CMK (cell line): ENCODE measurements at places on chromosomes 12 and 14.

DNA sequence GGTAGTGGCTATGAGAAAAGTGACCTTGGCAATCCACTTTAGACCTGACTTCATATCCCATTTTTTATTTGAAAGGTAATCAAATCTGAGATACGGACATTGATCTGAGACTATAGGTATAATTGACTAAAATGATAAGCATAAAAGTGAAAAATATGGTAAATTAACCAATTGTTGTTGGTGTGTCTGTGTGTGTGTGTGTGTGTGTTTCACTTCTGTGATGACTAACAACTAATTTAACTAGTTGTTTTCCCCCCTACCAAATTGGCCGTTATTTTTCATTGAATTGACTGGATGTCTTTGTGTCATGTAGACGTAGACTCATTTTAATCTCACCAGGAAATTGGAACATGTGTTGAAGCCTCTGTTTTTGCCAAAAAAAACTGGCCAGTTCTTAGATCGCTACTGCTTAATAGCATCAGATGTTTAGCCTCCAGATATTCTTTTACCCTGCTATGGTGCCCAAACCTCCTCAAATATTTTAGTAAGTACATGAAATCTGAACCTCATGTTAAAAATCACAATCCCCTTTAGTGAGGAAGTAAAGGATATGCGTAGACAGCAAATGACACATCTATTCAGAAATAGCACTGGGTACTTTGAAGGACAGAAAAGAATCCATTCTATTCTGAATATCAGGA is 395.0 kb downstream of the EGLN3 start:
- DNase-seq, result no peak

DNA sequence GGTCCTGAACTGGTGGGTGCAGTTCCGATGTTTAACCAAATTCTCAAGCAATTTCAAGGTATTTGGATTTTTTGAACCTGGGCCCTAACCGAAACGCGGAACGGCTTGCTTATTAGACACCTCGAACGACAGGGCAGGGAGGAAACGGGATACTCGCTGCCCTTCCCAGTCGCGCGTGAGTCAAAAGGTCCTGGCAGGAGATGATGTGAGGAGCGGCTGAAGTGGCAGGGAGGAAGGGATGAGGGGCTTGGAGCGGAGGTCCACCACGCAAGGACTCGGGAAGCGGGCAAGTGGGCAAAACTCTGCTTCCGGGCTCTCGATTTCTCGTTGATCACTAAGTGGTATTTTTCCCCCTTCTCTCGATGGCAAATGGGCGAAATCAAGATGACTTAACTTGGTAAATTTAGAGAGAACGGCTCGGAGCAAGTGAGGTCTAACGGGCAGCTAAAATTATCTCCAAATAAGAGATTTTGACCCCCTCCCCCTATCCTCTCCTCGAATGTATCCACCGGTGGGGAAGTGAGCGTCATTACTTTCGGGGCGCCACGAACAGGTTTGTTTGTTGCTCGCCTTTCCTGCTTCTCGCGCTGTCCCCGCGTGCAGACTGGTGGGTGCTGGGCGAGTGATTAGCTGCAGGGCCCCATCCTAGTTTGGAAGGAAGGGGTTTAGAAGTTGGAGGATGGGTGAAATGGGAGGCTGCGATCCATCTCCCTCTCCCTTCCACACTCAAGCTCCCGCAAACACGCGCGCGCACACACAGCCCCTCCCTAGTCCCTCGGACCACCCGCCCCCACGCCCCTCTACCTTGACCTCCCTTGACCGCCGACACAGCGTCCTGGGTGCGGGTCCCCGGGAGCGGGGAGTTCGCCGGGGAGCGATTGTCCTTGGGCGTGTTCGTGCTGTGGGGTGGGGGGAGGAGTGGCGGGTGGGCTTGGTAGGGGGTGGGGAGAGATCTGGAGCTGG is 986 bp upstream of the NTF3 start:
- DNase-seq, result no peak

GRCh38 chr14:78633752-78634151 is 463.6 kb downstream of the NRXN3 start:
- no peak for DNase-seq

- DNase-seq, result no peak
Observed at GRCh38 chr12:12616512-12617310, 5.0 kb downstream of the CREBL2 start.

- no peak for DNase-seq
Observed at GRCh38 chr12:85277900-85278597, 2.0 kb upstream of the ALX1 start.

- no peak for DNase-seq
Observed at GRCh38 chr12:4833524-4833923, 76.2 kb upstream of the KCNA1 start.

GRCh38 chr12:125305231-125305630 is 240.0 kb downstream of the AACS start:
- no peak for DNase-seq

GRCh38 chr12:57241402-57242310 is 9.3 kb downstream of the STAC3 start:
- DNase-seq, result no peak

DNA sequence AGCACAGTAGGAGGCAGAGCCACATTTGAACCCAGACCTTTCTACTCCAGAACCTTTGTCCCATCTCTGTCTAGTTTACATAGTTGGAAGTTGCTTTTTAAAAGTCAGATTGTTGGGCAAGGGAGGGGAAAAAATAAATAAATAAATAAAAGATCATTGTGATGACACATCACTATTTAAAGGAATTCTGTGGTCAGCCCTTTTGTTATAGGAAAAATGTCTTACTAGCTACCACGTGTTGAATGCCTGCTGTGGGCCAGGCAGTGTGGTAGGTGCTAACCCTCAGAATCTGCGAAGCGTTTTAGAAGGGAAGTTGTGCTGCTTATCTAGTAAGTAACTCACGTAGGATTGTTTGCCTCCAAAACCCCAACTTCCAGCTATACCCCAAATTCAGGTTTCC is 62.3 kb downstream of the BHLHE41 start:
- no peak for DNase-seq

GRCh38 chr12:62331306-62331705 is 71.1 kb downstream of the USP15 start:
- DNase-seq, result no peak

GRCh38 chr14:104462651-104463630 is 116.6 kb upstream of the C14orf180 start:
- no peak for DNase-seq

DNA sequence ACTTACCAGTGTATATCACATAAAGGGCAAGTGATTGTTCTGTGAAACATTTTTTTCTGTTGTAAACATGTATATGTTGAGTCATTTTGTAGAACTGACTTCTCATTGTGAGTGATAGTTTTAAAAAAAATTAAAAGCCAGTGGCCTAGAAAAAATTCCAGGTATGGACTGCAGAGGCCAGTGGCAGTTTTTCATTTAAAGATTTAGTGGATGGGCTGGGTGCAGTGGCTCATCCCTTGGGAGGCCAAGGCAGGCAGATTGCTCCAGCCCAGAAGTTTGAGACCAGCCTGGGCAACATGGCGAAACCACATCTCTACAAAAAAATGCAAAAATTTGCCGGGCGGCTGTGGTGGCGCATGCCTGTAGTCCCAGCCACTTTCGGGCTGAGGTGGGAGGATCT is 84.7 kb upstream of the MDM1 start:
- DNase-seq, result no peak

- no peak for DNase-seq
Observed at GRCh38 chr12:130498589-130499385, 161.1 kb downstream of the PIWIL1 start.

- no peak for DNase-seq
Observed at GRCh38 chr12:46218322-46219095, 50.3 kb downstream of the SLC38A1 start.

- no peak for DNase-seq
Observed at GRCh38 chr14:36304895-36305294, 15.5 kb downstream of the MBIP start.

GRCh38 chr14:94363151-94363624 is 25.2 kb downstream of the SERPINA1 start:
- DNase-seq, result no peak

DNA sequence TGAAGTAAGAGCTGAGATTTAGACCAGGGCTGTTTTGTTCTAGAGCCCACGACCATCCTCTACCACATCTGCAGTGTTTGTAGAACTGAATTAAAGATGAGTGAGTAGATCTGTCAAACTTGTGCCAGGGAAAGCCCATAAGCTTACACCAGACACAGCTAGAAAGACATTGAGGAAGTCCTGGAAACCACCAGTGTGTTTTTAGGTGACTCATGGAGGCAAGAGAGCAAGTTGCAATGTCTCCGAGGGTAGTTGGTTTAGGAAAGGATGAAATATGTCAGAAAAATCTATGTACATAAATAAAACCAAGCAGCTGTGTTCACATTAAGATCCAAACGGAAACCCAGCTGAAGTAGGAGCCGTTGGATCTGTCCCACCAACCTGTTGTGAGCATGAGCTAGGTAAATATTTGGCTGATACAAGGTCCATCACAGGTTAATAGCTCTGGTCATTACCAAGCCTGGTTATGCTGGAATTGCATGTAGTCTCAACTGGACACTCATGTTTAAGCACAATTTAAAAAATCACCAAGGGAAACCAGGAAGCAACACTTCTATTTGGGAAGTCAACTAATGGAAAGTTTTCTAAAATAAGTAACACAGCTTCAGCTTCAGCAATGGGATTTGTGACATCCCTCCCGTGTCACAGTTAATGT is 49.9 kb upstream of the PLEKHG3 start:
- DNase-seq, result no peak

DNA sequence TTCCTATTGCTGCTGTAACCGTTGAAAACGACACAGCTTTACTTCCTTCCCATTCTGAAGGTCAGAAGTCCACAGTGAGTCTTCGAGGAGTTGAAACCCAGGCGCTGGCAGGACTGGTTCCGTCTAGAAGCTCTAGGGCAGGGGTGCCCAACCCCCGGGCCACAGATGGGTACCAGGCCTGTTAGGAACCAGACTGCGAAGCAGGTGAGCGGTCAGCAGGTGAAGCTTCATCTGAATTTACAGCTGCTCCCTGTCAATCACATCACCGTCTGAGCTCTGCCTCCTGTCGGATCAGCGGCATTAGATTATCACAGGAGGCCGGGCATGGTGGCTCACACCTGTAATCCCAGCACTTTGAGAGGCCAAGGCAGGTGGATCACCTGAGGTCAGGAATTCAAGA is 12.6 kb upstream of the SFSWAP start:
- DNase-seq, result no peak

- no peak for DNase-seq
Observed at GRCh38 chr12:55737581-55738122, 5.3 kb upstream of the GDF11 start.

DNA sequence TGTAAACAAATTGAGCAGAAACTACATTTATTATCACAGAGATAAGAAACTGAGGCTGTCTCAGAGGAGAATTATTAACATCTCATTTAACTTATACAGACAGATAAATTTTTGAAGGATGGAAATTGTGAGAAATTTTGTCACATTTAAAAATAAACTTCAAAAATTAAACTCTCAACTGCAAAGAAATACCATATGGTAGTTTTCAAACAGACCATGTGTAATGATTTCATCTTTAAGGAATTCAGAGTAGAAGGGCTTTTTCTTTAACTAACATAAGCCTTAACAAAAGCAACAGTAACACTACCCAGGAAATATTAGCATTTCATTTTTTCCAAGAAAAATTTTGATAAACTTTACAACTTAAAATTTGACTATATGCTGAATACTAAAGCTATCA is 26.6 kb downstream of the NUP37 start:
- no peak for DNase-seq

DNA sequence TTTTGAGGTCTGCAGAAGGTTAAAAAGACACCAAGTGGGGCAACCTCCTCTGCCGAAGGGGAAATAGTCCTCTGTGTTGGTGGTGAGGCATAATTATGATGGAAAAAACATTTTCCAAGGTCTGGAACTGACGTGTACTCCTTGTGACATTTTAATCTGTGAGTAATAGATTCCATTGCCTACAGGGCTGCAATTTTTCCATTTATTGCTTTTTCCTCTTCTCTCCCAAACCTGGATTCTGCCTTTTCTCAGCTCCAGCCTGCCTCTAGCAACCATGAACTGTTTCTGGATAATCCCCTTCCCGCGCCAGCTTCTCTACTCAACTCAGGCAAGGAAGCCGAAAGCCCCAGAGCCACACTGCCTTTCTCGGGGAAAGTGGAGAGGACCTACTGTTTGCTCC is 230.1 kb upstream of the PLXNC1 start:
- no peak for DNase-seq

DNA sequence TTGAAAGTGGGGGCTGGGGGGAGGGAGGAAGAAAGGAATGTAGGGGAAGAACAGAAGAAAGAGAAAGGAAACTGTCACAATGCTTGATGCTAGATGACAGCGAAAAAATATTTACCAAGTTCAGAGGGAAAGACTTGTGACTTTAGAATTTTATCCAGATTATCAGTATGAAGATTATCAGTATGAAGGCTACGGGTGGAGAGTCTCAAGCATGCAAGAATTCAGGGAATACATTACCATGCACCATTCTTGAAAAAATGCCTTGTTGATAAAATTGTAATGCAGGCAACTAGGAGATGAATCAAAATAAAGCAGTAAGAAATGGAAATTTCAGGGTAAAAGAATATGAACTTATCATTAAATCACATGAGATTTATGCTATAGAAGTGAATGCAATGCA is 376.8 kb downstream of the PCNX1 start:
- DNase-seq, result no peak

DNA sequence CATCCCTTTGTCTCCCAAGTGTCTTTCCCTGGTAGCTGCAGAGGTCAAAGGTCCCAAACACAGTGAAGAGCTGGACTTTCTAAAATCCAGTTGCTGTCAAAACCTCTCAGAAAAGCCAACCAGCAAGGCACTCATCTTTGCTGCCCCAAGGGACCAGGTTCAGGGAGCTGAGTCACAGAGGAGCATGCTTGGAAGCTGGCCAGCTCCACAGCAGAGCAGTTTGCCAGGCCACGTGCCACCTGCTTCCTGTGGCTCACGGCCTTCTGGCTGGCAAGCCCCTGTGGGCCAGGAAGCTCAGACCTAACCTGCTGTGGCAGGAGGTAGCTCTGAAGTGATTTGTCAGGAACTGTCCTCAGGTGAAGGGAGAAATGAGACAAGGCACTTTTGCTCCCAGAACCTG is 3.6 kb downstream of the ISCU start:
- no peak for DNase-seq
